ENCODE measurements at places on chromosomes 3 and 15.

GRCh38 chr3:17935222-17935621, 192.8 kb upstream of the TBC1D5 start:
- DNase-seq, result no peak

DNA sequence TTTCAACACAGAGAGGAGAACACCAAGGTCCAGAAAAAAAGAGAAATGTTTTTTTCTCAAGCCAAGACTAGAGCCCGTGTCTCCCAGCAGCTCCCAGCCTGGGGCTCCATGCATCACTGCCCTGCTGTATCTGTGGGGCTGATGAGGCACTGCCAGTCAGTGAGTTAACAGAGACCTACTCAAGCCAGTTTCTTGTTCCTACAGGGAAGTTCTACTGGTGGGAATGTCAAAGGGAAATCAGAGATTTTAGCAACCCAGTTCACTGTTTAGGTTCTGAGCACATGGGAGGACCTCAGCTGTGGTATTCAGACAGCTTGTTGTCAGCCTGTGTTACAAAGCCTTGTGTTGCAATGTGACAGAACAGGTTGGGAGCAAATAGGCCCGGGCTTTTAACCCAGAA, 234.3 kb downstream of the TLE3 start:
- DNase-seq, result no peak

DNA sequence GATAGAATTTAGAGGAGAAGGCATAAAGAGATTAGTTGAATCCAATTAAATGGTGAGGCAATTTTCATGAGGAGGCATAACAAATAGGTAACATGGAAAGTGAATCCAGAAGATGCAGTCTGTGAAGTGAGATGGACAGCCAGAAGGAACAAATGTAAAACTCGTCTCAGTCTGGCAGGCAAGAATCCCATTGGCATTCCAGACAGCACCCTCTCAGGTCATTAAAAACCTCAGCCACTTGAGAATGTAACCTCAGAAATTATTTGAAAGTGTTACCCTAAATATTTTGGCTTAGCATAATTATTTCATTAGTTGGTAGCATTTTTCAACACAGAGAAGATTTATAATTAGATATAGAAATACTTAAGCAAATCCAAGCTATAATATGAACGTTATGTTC, 342.3 kb downstream of the LRRC3B start:
- DNase-seq, result no peak

DNA sequence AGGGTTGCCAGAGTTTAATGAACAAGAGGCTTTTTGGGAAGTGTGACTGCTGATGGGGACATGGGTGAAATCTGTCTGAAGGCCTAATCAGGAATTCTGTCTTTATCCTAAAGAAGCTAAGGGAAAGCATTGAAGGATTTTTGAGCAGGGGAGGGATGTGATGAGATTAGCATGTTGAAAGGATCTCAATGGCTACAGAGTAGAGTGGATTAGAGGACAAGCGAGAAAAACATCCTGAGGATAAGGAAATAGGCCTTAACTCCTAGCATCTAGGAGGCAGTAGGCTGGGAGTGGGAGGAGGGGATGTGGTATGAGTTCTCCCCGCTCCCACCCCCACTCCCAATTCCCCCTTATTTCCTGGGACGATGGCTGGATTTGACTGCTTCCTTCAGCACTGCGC, 35.1 kb upstream of the SNTN start:
- DNase-seq, result no peak

GRCh38 chr3:50676031-50676705, 1.4 kb downstream of the DOCK3 start:
- DNase-seq, result no peak

DNA sequence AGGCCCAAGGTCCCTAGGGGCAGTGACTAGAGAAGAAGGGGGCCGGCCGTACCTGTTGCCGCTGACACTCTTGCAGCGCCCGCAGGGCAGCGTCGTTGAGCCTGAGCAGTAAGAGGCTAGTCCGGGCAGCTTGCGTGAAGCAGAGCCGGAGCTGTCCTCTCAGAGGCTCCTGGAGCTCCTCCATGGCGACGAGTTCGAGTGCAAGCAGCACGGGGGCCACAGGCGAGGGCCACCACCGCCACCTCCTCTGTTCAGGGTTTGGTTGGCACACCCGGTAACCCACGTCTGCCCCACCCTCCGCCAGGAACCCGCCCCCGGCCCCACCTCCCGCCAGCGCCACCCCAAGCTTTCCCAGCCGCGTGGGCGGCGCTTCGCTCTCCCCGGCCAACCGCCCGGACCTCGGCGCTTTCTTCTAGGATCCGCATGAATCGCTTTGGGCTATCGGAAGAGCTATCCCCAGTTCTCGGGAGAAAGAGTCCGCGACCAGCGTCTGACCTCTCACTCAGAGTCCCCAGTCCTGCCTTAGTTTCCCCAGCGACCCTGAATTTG, at the start of gene ELL3:
TSS of gene ELL3 (minus strand) at position 249 of the 549 bp plus-strand sequence. CDS start at position 184, 65 bp downstream.
- DNase-seq, result no peak

DNA sequence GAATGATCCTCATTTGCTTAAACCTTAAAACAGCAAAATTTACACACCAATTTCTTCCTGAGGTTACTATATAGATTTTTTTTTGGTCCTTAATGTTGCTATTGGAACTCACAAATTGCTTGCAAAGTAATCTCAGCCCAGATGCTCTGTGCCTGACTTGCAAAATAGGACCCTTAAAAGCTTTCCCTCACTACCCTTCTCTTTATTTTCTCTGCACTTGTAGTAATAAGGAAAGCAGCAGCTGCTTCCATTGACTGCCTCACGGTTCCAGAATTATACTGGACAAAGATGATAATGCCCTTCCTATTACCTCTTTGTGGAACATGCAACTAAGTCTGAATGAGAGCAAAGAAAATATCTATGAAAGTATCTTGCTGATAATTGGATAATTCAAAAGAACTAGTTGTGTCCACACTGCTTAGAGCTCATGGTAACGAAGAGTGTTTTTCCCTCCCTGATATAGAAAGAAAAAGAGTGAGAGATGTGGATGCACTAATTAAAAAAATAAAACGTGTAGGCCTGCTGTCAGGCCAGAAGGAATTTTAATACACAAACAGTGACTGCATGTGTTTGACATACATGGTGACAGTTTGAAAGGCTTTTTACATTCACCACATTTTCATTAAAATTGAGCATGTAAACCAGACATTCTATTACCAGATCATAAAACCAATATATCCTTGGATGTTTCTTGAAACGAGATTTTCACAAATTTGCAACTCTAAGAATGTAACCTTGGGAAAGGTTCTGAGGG, 783.1 kb downstream of the GBE1 start:
- DNase-seq, result no peak

GRCh38 chr3:155362808-155363689, 69.6 kb upstream of the STRIT1 start:
- DNase-seq, result no peak

- DNase-seq, result no peak
Observed at GRCh38 chr3:172568701-172569100, 45.5 kb upstream of the TNFSF10 start.

DNA sequence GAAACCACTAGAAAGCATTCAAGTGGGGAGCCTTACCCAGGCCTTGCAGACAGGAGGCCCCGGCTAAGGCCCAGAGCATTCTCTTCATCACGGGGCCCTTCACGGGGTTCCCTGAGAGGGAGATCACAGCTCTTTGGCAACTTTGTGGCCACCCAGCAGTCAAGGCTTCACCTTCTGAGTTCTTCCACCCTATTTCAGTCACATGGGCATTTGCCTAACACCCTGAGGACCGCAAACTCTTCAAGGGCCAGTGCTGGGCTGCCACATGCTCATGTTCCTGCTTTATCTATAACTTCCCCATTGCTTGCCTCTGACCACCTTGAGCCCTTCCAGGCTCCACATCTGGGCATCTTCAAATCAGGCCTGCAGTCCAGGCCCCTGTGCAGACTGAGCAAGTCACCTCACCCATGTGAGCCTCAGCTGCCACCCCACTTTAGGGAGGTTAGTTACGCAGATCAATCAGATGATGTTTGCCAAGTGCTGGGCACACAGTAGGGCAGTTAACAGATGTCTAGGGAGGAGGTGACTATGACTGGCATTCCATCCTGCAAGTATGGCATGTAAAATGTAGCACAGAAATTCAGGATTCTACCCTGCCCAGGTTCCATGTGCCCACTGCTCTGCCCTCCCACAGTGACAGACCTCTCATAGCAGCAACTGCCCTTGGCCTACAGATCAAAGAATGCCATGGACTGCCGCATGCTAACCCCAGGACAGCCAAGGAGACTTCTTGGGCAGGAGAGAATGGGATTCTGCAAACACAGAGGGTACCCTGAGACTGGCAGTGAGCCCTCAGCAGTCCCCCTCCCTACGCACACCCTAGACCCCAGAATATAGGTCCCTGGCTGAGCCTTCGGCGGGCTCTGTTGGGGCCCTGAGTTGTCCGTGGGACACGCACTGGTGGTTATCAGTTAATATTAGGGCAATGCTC, 37.6 kb upstream of the ZNF710 start:
- DNase-seq, result no peak

- no peak for DNase-seq
Observed at GRCh38 chr15:74364936-74365597, 2.4 kb downstream of the CYP11A1 start.

GRCh38 chr3:79184251-79184650, 583.5 kb downstream of the ROBO1 start:
- no peak for DNase-seq

GRCh38 chr15:62856466-62857246, 185.9 kb upstream of the TPM1 start:
- no peak for DNase-seq

- no peak for DNase-seq
Observed at GRCh38 chr15:85035980-85036379, 54.3 kb downstream of the PDE8A start.

DNA sequence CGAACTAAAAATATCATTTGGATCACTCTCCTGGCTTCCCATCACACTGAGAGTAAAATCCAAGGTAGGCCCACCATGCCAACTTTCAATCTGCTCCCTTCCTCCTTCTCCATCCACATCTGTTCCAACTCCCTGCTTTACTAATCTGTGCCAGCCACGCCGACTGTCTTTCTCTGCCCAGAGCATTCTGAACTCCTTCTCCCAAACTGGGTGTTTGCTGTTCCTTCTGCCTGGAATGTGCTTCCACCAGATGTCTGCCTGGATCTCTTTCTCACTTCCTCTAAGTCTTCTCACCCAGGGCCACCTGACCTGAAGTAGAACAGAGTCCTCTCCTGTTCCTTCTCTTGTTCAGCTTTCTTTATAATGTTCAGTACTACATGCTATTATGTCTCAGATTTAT, 5.6 kb upstream of the ARL8B start:
- DNase-seq, result no peak

DNA sequence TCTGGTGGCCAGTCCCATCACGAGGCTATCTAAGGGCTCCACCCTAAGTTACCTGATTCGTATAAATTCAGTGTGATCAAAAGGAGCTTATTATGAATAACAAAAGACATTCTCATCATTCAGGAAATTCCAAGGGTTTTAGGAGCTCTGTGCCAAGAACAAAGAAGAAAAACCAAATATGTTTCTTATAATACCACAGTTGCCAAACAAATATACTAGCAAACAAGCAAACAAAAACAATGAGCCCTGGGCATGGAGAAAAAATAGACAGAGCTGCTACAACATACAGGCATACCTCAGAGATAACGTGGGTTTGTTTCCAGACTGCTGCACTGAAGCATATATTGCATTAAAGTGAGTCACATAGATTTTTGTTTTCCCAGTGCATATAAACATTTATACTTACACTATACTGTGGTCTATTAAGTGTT, 20.2 kb upstream of the CFAP161 start:
- DNase-seq, result no peak

GRCh38 chr3:48047841-48048464, 31.7 kb upstream of the MAP4 start:
- no peak for DNase-seq
